Pons (tissue), 1 donor: ENCODE measurements at places on chromosomes 4 and X.

DNA sequence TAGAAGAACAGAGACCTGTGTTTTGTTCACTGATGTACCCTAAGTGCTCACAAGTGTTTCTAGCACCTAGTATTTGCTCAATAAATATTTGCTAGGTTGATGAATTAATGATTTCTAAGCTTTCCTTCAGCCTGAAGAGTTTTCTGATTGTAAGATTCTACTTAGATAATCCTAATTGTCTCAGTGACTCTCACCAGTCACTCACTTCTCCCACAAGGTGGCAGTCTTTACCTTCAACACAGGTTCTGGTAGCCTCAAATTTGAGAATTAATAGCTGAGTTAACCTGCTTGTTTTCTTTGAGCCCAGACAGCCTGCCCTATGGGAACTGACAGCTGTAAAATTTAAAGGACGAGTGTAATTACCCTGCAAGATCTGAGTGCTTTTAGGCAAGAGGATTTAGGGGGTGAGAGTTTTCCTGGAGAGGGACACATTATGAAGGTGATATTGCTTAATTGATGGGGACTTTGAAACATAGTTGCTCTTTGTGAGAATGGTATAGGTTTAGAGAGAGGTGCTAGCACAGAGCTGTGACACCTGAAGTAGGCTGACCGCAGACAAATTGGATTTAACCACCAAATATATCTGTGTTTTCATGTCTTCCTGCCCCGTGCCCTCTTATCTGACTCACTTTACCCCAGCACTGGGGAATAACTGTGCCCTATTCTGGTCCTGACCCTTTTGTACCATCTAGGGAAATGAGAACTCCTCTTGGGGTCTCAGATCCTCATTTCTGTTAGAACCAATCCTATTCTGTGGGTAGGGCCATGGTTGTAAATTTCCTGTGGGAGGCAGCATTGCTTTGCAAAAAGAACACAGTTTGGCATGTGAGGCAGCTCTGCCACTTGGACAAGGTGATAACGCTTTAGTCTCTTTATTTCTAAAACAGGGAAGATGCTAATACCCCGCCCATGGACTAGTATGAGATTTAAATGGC lies 27.7 kb downstream of the CD38 start:
- DNase-seq = peak; percentile 73

- DNase-seq = no peak
Measured at GRCh38 chr4:77758804-77759203, 60.4 kb downstream of the CNOT6L start.

DNA sequence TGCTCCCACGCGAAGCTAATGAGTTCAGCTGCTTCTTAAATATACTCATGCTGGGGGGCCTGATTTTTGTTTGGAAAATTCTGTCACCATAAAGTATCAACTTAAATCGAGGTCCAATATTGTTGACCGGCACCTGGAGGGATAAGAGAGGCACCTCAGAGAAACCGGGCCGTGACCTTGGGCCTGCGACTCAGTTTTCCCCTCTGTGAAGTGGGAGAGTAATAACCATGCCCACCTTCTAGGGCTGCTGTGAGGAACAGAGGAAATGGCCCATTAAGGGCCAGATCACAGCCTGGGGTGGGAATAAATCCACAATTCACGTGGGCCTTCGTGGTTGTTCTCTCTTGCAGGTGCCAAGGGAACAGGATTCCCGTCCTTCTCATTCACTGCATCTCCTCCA lies 39.4 kb downstream of the ZBTB49 start:
- DNase-seq = no peak

DNA sequence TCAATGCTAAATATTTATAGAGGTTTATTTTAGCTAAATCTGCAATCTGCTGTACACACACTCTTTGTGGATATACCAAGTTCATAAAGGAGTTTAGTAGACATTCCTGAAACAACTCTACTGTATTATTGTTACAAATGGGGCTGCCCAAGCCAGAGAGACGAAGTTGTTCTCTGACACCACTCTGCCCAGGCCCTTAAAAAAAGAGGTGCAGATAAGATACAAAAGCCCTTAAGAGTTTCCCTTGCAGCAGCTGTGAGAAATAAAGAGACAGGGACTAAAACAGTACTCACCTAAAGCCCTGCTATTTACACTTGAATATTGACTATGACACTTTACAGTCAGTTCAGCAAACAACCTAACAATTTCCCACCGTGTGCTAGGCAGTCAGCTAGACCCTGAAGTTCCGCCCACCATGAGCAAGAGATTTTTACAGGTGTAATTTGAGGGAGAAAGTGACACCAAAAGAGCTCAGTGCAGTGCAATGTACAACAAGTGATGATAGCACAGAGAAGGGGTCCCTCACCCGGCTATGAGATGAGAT lies 191.7 kb downstream of the PRDM5 start:
- DNase-seq = no peak

DNA sequence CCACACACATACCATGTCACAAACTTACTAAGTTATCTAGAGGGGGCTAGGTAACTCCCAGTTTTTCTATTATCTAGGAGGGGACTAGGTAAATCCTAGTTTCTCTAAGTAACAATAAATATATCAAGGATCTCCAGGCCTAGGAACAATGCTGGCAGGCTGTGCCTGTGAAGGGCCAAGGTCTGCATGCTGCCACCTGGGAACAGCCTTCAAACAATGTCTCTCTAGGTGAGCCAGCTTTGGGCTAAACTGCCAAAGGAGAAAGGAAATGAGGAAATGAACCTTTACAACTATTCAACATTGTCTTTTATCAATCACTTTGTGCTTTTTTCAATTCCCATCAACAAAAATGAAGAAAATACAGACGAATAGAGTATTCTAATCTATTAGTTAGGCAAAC lies 23.2 kb downstream of the NAF1 start:
- no peak for DNase-seq

GRCh38 chr4:52655506-52655905 lies 3.6 kb downstream of the USP46 start:
- no peak for DNase-seq

GRCh38 chrX:106931831-106932491 lies 11.8 kb downstream of the CLDN2 start:
- DNase-seq = no peak

GRCh38 chr4:53012738-53013137 lies 150.6 kb downstream of the RASL11B start:
- DNase-seq = no peak

DNA sequence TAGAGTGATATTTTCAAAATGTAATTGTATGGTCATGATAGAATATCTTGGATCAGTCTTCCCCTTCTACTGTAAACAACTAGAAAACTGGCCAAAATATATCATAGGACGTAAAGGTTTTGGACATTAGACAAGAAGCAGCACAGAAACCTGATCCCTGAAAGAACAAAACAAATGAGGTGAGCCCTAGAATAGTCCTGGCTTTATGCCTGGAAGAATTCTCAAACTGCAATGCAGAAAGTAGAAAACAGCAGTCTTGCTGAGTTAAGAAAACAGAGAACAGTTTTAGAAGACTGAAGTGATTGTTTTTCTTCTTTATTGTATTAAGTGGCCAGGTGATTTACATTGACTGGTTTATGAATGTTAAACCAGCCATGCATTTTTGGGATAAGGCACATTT lies 19.5 kb downstream of the NSUN7 start:
- DNase-seq = no peak

DNA sequence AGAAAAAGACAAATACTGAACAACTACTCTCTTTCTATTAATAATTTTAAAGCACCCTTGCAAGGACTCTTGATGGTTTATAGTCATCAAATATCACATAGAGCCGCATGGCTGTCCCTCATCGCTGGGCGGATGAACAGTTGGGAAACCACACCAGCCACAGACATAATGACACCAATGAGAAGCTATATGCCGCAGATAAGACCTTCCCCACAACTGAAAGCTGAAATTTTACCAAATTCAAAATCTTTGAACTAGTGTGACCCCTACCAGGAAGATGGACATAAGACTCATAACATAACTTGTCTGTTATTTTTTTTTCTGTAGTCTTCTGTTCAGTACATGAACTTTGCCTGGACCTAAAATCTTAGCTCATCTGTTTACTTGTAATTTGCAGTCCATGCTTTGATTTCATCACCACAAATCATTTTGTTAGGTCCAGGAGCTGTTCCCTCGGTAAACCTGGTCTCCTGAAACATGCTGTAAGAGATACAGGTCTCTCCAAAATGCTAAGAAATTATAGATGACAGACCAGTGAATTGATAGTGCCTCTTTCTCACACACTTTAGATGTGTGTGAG lies 157.3 kb upstream of the RAPGEF2 start:
- no peak for DNase-seq

DNA sequence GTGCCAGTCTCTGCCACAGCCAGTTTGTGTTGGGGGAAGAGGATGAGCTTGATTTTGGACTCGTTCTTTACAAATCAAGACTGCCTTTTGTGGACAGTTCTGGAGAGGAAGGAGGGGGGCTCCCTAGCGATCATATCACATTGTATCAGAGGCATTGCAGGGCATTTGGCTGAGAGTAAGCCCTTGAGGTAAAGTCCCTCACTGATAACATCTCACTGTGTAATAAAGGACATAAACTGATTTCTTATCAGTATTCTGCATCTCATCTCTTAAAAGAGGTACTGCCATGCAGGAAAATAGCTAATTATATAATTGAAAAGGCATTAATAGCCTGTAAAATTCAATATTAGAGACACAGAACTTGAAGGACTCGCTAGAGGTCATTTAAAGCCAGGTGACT lies 6.1 kb upstream of the IGFBP7 start:
- no peak for DNase-seq

GRCh38 chr4:134627366-134627765 lies 425.8 kb upstream of the PABPC4L start:
- no peak for DNase-seq

GRCh38 chr4:31125496-31125895 lies 405.3 kb downstream of the PCDH7 start:
- no peak for DNase-seq

DNA sequence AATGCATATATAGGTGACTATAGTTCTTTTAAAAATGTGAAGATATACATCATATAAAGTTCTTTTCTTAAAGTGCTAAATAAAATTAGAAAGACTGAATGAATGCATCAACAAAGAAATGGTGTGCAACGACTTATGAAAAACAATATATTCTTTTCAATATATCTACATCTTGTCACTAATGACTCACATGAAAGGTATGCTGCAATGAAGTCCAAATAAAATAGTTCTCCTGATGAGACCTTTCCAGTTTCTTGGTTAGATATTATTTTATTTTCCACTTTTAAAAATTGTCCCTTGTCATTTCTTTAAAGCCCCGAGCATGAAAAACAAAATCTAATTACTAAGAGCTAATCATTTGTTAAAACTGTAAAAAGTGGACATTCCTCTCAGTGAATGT lies 462.1 kb downstream of the PCDH11X start:
- DNase-seq = no peak

DNA sequence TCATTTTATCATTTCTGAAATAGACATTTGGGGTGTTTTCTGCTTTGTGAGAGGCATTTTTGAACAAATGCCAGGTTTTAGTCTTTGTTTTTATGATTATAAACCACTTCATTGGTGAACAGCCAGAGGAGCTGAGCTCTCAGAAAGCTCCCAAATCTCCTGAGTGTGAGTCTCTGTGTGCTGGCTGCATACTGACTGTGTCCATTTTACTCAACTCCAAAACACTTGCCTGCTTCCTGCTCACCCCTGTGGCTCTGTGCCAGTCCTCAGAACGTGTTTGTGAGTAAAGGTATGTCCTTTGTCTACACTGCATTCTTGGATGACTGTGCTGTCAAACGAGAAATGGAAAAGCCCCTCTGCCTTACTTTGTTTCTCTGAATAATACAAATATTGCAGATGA lies 5.4 kb upstream of the LRAT start:
- DNase-seq = no peak

DNA sequence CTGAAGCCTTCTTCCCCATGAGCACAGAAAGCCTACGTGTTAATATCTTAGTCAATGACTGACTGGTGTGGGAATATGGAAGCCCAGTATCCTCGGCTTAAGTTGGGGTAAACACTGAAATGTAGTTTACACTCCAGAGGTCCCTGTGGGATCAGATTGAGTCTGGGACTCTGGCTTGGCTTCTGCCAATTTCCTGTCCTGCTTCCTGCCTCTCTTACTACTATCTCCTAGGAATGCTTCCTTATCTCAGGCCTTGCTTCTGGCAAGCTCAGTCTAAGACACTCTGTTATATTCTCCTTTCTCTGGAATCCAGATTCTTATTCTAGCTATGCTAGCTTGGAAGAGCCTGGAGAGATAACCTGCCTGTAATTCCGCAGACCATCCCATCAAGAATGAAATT lies 174.0 kb upstream of the LDB2 start:
- no peak for DNase-seq

DNA sequence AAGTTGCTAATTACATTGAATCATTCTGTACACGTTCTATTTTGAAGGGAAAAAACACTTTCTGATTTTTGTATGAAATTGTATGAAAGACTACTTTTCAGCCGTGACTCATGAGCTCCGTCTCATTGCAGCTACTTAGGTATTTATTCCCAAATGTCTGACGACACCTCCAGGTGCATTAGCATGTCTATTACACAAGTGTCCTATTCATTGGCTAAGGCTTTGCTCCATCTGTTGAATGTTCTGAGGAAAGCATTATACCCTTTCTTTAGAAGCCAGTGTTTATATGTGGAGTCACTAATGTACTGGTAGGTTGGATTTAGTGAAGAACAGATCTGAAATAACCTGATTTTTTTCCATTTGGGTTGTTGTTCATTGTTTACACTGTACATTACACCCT lies 51.8 kb downstream of the MAP7D3 start:
- no peak for DNase-seq

DNA sequence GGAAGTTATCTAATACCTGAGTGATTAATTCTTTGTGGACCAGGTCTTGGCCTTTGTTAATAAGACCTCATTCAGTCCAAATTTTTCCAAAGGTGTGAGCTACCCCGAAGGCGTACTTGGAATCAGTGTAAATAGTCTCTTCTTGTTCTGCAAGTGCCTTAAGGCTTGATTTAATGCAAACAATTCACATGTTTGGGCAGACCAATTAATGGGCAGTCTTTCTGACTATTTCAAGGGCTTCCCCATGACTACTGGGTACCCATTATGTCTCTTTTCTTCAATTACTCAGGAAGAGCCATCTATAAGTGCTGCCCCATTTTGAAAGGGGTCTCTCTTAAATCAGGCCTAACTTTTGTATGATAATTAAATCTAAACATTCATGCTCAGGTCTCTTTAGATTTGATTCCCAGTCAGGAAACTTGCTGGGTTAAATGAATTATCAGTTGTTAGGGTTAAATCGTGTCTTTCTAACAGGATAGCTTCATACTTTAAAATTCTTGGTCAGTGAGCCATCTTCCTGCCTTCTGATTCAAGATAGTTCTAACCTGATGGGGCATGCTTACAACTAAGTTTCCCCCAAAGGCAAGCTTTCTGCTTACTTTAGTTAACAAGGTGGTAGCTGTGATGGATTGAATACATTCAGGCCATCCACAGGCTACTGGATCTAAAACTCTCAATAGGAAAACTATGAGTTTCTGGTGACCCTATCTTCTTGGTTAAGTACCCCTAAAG lies 179.6 kb downstream of the CCNG2 start:
- DNase-seq = no peak
